ENCODE measurements at places on chromosomes 1 and 21. TPM values are rescaled to one million over a fixed set of nuclear protein-coding genes. Genes with fewer than 3 reads are reported as not detected.

The SERTAD4 gene
- 6.3 TPM for total RNA-seq

The ITGB2 gene
- total RNA-seq, result 8.0 TPM

The HES5 gene
- total RNA-seq, result 0.80 TPM

The KRTAP12-2 gene
- total RNA-seq, result not detected

The LRRC38 gene
- 11.9 TPM for total RNA-seq

The VSIG8 gene
- total RNA-seq, result not detected

The LRRC53 gene
- not detected for total RNA-seq

The RIPK4 gene
- 0.22 TPM for total RNA-seq

The ZNF695 gene
- total RNA-seq, result 1.6 TPM

The ENO1 gene
- 334 TPM for total RNA-seq

The LCE2C gene
- not detected for total RNA-seq

The SYT11 gene
- total RNA-seq, result 12.0 TPM

The POTED gene
- not detected for total RNA-seq

The KRTAP8-1 gene
- total RNA-seq, result not detected

The QSOX1 gene
- total RNA-seq, result 16.0 TPM

The IFNAR2 gene
- 5.7 TPM for total RNA-seq

The SH3D21 gene
- 2.3 TPM for total RNA-seq

The SYT14 gene
- total RNA-seq, result 0.98 TPM

The FAM163A gene
- total RNA-seq, result 0.31 TPM

The STK40 gene
- total RNA-seq, result 12.3 TPM

The SPRR3 gene
- not detected for total RNA-seq

The HMCN1 gene
- 11.6 TPM for total RNA-seq

The C4BPA gene
- 0.09 TPM for total RNA-seq

The CNTN2 gene
- 0.93 TPM for total RNA-seq

The AMY1B gene
- not detected for total RNA-seq

The PKLR gene
- total RNA-seq, result 0.04 TPM

The MAB21L3 gene
- total RNA-seq, result not detected

The CRP gene
- total RNA-seq, result not detected

The FAM177B gene
- 0.18 TPM for total RNA-seq

The ERRFI1 gene
- 3.9 TPM for total RNA-seq

Data from muscle of leg (tissue), 16 donors.